Motor neuron (in vitro differentiated cells): ENCODE measurements at places on chromosomes 5 and 9. TPM values are rescaled to one million over a fixed set of nuclear protein-coding genes. Genes with fewer than 3 reads are reported as not detected.

Gene SLC6A7
- 0.36 and 0.54 TPM in 2 replicates for total RNA-seq

Gene ENTREP1
- total RNA-seq = 0.43 and 0.81 TPM in 2 replicates

DNA sequence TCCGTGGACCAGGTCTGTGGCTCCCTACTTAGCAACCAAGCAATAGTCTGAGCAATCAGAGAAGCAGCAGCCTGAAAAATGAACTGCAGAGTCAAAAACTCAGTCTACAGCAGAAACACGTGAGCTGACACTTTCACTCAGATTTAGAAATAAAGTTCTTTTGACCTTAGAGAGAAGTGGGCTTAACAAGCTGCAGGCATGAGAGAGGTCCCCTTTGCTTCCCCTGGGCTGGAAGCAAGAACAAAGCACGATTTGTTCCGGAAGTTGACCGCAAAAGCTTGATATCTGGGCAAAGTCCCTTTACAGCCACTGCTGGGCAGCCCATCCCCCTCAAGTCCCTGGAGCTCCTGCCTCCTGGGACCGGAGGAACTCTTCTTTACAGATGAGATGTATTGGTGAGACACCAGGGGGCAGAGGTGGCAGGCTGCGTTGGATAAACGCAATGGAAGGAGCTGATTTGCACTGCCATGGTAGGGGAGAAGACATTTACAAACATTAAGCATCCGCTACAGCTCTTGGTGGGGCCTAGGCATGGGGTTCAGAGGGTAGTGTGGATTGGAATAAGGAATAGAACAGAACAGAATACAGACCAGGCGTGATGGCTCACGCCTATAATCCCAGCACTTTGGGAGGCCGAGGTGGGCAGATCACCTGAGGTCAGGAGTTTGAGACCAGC lies 5.8 kb upstream of the SOWAHA start:
- ATAC-seq = peak; percentile 50

DNA sequence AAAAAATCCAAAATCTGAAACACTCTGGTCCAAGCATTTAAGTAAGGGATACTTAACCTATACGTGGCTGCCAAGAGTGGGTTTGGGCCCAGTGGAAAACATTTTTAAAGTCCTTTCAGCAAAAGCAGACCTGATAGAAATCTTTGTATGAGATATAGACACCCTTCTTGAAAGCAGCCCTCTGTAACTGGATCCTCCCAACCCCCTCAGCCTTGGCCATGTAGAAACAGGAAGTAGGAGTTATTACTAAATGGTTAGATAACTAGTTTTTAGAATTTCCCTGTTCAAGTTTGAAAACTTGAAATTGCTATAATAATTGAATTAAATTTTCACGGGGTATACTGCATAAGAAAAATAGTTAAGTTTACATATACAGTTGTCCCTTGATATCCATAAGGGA lies 111.3 kb upstream of the PCA3 start:
- ATAC-seq = no peak

DNA sequence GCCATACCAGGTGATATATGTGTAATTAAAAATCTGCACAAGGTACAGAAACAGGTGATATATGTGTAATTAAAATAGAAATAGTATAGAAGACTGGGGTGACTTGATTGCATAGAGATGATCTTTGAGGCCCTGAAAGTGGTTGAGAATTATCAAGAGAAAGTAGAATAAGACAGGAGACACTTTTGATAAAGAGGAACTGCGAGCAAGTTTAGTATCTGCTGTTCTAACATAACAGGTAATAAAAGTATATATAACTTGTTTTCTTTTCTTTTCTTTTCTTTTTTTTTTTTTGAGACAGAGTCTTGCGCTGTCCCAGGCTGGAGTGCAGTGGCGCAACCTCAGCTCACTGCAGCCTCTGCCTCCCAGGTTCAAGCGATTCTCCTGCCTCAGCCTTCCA lies 5.4 kb downstream of the SNX2 start:
- ATAC-seq = no peak

DNA sequence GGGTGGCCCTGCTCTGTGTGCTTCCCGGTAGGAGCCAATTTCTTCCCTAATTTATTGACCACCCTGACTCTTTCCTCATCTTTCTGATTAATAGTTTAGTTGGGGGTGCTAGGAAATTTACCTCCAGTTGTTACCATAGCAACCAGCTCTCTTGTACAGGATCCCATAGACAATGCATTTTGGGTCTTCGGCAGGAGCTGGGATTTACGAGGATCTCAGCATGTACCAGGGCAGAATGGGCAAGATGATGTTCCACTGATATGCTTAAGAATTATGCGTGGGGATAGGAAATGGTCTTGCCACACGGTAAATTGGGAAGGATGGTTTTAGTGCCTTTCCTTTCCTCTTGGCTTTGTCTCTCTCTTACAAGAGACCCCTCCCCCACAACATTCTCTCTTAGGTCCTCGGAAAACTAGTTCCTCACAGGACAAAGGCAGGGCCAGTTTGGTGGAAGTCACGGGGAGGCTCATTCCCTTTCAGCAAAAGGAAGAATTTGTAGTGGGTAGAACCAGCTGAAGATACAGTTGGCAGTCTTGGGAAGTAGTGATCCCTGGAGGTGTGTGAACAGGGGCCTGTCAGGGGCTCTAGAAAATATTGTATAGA lies 133.4 kb upstream of the SHB start:
- ATAC-seq = no peak

DNA sequence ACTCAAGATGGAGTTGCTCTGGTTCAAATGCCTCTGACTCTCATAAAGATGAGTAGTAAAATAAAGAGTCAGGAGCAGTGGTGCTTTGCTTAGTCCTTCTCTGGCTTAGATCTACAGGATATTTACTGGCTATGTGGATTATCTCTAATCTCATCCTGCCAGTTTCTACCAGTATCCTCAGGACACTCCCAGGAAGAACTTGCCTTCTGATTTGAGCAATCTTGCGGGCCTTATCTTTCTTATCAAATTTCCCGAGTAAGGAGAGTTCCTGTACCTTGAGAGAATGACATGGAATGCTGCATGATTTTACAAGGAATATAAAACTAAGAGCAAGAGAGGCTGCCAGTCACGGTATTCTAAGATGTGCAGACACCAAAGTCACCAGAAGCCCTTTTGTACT lies 364.0 kb downstream of the ARHGEF28 start:
- no peak for ATAC-seq
